SHP77 (cell line): ENCODE measurements at places on chromosomes 6 and 20.

DNA sequence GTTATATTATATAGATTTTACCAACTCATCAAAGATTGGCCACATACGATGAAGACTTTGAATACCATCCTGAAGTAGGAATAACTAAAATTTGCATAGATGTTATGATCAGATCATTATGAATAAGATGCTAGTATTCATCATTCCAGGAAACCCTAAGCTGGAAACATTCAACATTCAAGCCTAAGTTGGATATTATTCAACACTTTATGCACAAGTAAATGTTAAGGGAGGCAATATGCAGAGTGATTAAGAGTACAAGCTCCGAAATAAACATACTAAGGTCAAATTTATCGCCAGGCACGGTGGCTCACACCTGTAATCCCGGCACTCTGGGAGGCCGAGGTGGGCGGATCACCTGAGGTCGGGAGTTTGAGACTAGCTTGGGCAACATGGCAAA is 30.4 kb downstream of the NSFL1C start:
- DNase-seq: no peak

DNA sequence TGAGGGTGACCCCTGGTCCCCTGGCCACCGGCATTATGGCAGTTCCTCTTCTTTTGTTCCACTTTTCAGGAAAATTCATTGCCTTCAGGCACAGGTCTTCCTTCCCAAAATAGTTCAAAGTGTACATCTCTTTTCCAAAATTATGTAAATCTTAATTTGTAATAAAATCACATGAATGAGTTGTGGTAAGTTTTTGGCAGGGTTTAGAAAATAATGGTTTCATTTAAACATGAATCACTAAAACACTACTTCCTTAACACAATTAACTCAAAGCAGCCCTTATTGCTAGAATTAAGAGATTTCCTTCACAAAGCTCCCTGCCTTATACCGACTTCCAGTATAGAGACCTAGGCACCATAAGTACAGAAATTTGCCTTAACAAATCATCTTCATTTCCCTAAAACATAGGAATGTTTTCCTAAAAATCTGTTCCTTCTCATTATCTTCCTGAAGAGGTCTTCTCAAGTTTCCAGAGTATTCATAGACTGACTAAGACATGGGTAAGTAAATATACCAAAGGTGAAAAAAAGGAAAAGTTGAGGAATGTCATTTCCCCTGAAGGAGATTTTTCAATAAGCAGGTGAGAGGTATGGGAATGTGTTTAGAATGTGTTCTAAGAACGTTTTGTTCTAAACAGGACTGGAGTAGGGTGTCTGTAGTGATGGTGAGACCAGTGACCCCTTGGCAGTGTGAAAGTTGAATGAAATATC is 148.2 kb upstream of the CITED2 start:
- no peak for DNase-seq

DNA sequence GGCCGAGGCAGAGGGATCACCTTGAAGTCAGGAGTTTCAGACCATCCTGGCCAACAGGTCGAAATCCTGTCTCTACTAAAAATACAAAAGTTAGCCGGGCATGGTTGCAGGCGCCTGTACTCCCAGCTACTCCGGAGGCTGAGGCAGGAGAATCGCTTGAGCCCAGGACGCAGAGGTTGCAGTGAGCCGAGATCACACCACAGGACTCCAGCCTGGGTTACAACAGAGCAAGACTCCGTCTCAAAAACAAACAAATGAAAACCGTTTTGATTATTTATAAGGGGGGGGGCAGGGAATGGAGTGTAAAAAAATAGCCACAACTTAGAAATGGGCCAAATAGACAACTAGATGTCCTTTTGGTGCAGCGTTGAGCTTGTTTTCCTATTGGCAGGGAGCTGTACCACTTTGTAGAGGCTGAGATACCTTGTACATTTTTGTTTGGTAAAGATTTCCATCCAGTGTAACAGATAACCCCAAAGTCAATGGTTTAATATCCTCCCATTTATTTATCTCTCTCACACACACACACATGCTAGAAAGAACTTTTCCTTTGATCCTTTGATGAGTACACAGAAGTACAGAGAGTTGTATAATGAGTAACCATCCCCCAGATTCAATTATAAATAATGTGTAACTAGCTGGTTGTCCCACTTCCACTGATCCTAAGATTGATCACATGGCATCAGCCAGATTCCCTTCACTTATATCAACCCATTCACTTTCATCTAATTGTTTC is 477.5 kb downstream of the PRKN start:
- no peak for DNase-seq

- peak; percentile 63 for DNase-seq
Measured at GRCh38 chr6:47631269-47631772, 67.1 kb upstream of the ADGRF4 start.

GRCh38 chr6:112015725-112016124 is 38.2 kb upstream of the CCN6 start:
- DNase-seq: no peak

DNA sequence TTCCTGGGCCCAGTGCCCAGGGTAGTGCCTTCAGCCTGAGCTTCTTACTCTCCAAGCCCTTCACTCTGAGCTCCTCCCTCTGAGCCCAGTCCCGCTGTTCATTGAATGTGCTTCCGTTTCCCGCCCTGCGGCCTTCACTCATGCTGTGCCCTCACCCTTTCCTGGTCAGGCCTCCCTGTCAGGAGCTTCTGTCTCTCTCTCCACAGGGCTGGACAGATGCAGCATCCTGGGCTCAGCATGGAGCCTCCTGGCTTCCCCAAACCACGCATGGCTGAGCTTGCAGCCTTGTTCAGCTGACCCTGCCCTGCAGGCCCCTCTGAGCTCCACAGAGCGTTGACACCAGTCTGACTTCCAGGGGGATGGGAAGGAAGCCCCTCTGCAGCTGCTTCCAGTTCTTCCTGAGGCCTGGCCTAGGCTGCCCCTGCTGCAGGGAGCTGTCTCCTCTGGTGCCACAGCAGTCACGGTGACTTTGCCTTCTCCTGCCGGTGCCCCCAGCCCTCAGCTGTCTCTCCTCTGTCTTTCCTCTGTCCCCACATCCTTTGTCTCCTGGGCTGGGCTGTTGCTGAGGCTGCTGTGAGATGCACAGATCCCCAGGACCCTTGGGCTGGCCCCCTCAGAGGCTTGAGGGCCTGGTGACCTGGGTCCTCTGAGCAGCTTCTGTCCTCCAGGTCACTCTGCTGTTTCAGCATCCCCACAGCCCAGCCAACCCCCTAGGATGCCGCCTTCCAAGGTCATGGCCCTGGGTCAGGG is 7.9 kb upstream of the MYT1 start:
- DNase-seq: no peak
